ENCODE measurements at places on chromosomes 6 and 20. TPM values are rescaled to one million over a fixed set of nuclear protein-coding genes. Genes with fewer than 3 reads are reported as not detected.
A peak's percentile ranks its signal among the peaks of the same experiment; 100 is the strongest.

GRCh38 chr20:57582432-57583288, 21.8 kb downstream of the PCK1 start:
- DNase-seq = peak; percentile 55

- DNase-seq = peak; percentile 93
Observed at GRCh38 chr6:117448732-117449485, 23.2 kb upstream of the ROS1 start.

The DDX39B gene
- 494 TPM for total RNA-seq

The C6orf163 gene
- total RNA-seq = 0.29 TPM

The XKR7 gene
- not detected for total RNA-seq

The ME1 gene
- total RNA-seq = 18.9 TPM
